ENCODE measurements at places on chromosomes 1 and 21.

GRCh38 chr1:117244971-117245370, 34.2 kb upstream of the VTCN1 start:
- no peak for DNase-seq

GRCh38 chr1:22729912-22730311, 19.3 kb downstream of the EPHB2 start:
- no peak for DNase-seq

DNA sequence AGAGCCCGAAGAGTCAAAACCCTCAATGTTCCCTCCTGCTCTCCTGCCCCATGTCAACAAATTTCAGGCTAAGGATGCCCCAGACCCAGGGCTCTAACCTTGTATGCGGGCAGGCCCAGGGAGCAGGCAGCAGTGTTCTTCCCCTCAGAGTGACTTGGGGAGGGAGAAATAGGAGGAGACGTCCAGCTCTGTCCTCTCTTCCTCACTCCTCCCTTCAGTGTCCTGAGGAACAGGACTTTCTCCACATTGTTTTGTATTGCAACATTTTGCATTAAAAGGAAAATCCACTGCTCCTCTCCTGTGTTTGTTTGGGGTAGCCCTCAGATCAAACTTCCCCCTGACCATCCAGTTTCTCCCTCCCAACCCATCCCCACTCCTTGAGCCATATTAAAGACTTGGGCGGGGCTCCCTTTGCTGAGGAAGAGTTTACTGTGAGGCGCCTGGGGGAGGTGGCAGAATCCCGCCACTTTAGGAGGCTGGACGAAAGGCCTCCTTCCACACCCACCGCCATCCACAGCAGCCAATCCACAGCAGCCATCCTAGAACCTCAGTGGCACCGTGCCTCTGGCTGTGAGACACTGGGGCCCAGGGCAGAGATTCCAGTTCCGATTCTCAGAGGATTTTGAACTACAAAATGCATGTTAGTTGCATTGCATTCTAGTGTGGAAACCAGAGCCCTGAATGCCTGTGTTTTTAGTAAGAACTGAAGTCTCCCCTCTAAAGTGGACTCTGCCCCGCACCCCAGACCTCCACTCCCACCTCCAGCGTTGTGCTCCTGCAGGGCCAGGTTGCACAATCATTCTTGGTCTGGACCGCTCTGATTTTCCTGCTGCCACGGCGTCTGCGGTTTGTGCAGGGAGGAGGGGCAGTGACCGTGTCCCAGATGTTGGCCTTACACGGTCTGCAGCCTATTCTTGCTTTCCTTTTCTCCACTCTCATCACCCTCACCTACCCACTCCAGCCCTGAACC, 3.0 kb downstream of the OLFML3 start:
- DNase-seq: no peak

DNA sequence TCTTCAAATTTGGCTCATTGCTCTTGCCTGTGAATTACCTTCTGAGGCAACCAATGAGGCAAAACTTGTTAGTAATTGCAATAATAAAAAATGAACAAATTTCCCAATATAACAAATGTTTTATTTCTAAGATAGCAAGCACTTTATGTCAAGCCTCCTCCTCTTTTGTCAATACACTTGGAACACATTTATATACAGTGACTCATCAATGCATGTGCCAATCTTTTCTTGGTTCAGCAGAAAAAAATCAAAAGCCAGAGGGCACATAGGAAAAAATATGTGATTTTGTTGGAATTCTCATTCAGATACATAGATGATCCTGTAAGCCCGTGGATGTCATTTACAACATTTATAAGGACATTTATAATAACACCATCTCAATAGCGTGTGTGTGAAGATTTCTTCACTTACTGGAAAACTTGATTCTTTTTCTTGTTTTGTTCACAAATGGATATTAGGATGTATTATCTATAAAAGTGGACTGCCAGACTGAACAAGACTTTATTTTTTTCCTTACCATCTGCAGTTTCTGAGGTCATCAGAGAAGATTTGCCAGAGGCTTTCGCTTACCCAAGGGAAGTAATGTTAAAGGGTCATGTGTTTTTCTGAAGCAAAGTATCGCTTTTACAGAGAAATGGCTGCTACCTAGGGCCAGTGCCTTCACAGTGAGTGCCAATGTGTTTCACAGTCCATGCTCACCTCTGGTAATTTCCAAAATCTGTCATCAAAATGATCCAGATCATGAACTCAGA, 645.7 kb upstream of the PTBP2 start:
- no peak for DNase-seq

- no peak for DNase-seq
These were observed 52.2 kb downstream of the RERE start for GRCh38 chr1:8765198-8765597.

- no peak for DNase-seq
These were observed 30.5 kb downstream of the TMEM53 start for GRCh38 chr1:44643721-44644334.

- no peak for DNase-seq
These were observed 27.8 kb upstream of the A3GALT2 start for GRCh38 chr1:33348676-33349080.

DNA sequence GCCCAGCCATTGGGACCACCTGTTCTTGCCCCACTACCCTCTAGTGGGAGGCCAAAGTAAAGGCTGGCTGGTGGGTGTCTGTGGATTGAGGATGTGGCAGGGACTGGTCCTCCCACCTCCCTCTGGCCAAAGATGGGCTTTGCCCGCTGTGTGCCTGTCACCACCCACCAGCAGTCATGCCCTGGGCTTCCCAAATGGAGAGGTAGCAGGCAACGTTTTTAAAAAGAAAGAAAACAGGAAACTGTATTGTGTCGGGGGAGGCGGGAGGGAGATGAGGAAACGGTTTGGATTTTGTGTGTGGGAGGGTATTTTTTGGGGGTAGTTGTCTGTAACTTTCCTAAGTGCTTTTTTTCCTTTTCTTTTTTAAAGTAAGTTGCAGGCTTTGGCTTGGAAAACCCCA, 30.1 kb downstream of the SZRD1 start:
- no peak for DNase-seq

GRCh38 chr21:15159382-15160020, 94.7 kb upstream of the NRIP1 start:
- DNase-seq: no peak

DNA sequence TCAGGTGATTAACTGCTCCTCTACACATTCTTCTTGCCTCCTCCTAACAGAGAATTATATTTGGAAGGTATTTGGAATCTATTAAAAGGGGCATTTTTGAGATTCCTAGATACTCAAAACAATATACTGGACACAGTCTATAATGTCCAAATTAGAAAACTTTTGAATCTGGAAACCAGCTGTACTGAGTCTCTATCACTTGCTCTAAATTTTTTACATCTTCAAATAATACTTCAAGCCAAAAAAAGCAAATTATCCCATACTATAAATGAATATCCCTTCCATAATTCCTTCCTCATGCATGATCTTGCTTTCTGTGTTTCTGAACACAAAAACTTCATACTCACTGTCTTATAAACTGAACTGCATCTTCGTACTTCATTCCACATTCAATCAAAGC, 28.5 kb downstream of the PTP4A2 start:
- DNase-seq: no peak

DNA sequence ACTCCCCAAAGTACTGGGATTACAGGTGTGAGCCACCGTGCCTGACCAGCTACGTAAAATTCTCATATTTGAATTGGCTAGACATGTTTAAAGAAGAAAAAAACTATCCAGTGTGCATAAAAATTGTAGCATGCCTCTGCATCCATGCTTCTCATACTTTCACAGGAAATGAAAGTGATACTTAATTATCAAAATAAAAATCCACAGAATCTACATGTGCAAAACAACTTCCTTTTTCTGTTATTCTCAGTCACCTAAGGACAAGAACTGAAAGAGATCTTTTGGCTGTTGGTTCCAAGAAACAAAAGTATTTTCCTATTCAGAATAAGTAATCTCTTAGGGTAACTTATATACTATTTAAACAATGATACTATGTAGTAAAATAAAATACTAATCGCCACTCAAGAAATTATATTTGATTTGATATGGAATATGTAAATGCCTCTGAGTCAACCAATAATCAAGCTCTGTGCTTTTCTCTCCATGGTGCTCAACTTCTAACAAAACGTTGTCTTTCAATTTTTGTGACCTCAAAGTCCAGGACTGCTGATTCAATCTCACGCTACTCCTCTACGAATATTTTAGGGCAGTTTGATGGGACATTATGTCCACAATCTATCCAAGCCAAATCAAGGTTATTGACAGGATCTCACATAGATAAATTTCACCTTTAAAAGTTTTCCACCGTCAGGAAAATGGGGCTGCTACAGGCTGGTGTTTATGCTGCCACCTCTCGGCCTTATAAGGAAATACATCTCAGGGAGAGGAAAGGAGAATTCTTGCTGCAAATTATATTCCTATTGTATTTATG, 102.7 kb downstream of the ZNF281 start:
- DNase-seq: no peak

DNA sequence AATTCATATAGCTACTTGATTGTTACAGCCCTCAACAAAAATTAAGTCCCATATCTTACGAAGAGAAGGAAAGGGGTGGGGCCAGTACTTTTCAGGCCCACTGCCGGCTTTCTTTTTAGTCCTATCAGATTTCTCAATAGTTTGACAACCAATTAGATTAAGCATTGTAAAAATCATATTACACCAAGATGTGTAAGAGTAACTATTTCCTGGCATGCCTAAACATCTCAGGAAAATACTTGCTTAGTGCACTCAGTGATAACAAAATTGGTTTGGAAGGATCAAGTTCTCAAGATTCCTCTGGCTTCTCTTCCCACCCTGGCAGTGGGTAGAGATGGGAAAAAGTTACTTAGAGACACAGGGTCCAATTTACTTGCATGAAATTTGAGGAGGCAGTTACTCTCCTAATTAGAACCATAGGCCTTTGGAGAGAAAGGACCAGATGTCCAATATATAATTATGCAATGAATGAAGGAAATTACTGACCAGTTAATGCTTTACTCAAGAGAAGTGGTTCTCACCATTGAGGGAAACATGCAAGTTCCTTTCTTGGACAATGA, 30.1 kb downstream of the STPG1 start:
- no peak for DNase-seq

DNA sequence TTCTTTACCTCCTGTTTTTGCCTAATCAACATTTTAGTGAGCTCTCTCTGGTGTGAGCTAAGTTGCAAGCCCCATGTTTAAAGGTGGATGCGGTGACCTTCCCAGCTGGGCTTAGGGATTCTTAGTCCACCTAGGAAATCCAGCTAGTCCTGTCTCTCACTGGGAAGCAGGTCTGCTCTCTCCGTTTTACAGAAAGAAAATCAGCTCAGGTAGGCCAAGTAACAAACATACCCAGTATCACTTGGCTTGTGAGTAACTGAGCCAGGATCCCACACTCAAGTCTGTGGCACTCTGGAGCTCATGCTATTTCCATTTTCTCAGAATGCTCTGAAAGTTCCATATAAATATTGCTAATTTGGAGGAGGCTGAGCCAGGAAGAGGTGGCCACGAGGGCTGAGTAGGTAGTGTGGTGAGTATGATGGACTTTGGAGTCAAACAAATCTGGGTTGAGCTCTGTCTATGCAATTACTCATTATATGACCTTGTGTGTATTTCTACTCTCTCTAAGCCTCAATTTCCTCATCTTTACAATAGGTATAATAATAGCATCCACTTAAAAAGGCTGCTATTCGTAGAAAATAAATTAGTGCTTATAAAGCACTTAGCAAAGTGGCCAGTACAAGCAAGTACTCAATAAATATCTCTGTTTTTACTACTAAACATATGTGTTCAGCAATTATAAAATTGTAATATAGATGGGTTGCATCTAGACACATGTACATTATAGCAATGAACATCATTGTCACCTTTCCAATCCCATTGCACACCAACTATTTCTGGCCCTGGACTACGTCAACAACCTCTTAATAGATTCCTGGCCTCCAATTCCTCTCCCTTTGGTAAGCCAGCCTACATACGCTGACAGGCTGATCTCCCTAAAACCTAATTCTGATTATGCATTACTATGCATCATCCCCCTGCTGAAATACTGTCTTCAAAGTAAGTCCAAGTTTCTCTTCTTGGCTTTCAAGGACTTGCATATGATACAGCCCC, 32.7 kb upstream of the DHCR24 start:
- no peak for DNase-seq

GRCh38 chr1:232648316-232648715, 18.4 kb upstream of the SIPA1L2 start:
- no peak for DNase-seq

DNA sequence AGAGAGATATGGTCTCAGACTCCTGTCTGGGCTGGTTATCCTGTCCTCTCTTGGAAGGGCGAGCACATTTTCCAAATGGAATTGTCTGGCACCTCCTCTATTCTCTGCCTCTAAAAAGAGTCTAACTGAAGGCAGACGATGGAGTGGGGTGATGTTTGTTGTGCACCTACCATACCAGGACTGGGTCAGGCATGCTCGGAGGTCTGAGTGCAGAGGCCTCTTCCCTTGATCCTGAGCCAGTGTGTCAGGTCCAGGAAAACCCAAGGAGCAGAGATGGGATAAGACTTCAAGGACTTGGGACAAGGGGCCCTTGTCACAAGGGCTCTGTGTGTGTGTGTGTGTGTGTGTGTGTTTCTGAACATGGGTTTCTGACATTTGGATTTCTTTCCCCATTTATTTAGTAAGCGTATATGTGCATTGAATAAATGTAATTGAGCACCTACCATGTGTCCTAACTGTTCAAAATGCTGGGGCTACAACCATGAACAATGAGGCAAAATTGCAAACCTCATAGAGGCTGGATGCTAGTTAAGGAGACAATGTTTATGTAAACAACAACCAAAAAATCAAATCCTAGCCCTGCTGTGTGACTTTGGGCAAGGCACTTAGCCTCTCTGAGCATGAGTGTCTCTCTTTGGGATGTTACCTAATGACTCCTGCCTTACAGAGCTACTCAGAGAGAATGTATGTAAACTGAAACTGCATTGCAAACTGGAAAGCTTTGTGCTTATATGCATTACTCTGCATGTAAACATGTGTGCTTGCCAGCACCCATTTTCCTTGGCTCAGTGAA, 276.3 kb downstream of the FOXD2 start:
- DNase-seq: no peak

GRCh38 chr1:19347533-19348172, 35.5 kb downstream of the SLC66A1 start:
- DNase-seq: no peak

GRCh38 chr1:216535059-216535458, 111.8 kb upstream of the USH2A start:
- DNase-seq: no peak

DNA sequence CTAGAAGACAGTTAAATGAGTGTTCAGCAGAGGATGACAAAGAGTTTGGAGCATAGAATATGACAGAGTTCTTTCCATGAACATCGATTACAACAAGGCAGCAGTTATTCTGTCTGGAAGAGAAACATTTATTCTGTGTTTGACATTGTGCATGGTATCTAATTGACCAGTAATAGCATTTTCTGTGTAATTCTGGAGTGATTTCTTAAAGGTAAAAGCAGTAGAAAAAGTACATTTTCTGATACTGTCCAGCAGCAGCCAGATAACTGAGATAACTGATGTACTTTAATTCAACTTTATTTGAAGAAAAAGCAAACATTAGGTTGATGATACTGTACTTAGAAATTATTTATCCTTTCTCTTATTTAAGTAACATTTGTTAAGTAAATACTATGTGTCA, 497.1 kb downstream of the AGBL4 start:
- no peak for DNase-seq
